Substantia nigra (tissue), 51 donors: ENCODE measurements at places on chromosomes 5 and 9.

- DNase-seq, result no peak
Observed at GRCh38 chr5:174446988-174447387, 277.4 kb upstream of the MSX2 start.

- DNase-seq, result no peak
Observed at GRCh38 chr5:172463031-172463430, 8.7 kb upstream of the SH3PXD2B start.

GRCh38 chr9:91098203-91098850 is 263.4 kb downstream of the AUH start:
- DNase-seq, result no peak

DNA sequence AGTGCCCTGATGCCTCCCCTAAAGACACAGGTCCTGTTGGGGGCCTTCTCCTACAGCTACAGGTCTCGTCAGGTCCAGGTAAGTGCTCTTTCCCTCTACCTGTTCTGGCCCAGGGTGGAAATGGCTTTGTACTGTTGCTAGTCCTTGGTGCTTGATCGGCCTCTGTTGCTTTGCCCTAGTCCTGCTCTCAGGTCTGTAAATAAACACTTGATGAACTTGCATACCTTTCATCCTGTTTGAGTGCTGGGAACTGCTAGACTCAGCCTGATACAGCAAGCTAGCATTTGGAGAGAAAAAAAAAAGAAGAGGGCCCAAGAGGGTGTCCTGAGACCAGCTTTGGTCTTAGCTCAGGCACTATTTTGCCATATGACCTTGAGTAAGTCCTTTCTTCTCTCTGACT is 21.8 kb upstream of the ZNF618 start:
- no peak for DNase-seq

DNA sequence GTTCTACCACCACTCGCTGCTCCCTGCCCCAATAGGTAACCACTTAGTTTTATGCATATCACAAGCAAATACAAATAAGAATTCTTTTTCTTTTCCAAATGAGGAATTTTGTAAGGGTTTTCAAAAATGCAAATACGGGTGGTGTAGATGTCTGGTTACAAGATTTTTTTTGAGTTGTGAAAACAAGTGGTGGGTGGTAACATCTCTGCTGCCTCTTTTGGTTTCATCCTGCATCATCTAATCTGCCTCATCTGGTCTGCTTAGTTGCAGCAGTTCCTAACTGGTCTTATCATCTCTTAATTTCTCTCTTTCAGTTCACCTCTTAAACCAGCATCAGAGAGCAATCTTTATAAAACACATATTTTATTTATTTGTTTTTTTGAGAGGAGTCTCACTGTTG is 5.3 kb downstream of the NFX1 start:
- DNase-seq, result no peak

DNA sequence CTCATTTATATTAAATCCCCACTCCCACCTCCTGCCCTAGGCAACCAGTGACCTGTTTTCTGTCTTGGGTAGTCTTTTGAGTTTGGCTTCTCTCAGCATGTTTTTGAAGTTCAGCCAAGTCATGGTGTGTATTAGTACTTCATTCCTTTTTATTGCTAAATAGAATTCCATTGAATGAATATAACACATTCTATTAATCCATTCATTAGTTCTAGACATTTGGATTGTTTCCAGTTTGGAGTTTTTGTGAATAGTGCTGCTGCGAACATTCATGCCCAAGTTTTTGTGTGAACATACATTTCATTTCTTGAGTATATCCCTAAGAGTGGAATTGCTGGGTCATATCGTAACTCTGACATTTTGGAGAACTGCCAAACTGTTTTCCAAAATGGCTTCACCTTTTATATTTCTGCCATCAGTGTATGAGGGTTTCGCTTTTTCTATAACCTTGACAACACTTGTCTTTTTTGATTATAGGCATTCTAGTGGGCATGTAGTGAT is 2.7 kb downstream of the ZNF346 start:
- DNase-seq, result no peak

DNA sequence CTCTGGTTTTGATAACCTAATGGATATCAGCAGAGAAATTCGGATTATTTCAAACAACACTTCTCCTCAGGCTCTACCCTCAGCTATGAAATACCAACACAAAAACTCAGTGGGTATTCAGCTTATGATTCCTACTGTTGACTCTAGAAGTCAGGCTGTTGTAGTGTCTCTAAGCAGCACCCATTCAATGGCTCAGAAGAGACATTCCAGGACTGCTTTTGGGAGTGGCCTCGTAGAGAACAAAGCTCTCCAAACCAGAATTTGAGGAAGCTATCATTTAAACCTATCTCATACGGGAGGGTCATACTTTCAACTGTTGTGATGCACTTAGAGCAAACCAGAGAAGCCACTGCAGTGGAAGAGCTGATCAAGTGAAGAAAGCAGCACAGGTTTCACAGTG is 34.1 kb downstream of the ETF1 start:
- no peak for DNase-seq

GRCh38 chr5:171580502-171581265 is 161.2 kb downstream of the FGF18 start:
- no peak for DNase-seq

DNA sequence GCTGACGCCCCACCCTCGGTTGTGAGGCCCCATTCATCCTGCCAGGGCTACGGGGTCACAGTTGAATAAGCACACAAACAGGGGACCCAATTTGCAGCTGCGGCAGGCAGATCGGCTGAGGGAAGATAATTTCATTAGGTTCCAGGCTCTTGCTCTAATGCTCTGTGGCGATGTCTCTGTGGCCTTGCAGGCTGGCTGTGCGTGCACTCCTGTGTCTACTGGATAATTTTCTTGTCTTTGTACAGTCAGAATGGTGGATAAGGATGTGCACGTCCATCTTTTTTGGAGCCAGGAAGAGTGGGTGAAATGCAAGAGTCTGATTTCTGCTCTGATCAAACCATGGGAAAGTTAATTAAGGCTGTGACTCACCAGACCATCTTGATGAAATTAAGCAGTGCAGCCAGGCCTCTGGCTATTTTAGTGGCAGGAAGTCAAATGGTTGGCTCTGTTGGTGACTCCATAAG is 39.2 kb downstream of the NSG2 start:
- no peak for DNase-seq

DNA sequence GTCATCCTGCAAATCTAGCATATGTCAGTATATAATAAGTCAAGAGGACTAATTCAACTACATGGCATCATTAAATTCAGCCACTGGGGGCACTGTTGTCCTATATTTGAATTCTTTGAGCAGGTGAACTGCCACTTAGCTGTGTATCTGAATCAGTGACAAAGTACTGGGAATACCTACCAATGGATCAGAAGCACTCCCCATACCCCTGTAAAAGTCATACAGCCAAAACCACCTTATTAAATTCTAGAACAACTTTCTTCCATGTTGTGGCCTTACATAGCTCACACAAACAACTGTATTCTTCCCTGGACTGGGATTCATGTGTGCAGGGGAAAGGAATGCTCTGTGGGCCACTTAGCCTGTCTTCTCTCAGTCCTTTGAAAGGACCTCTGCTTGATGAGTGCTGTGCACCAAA is 57.4 kb upstream of the PLPP6 start:
- DNase-seq, result no peak

DNA sequence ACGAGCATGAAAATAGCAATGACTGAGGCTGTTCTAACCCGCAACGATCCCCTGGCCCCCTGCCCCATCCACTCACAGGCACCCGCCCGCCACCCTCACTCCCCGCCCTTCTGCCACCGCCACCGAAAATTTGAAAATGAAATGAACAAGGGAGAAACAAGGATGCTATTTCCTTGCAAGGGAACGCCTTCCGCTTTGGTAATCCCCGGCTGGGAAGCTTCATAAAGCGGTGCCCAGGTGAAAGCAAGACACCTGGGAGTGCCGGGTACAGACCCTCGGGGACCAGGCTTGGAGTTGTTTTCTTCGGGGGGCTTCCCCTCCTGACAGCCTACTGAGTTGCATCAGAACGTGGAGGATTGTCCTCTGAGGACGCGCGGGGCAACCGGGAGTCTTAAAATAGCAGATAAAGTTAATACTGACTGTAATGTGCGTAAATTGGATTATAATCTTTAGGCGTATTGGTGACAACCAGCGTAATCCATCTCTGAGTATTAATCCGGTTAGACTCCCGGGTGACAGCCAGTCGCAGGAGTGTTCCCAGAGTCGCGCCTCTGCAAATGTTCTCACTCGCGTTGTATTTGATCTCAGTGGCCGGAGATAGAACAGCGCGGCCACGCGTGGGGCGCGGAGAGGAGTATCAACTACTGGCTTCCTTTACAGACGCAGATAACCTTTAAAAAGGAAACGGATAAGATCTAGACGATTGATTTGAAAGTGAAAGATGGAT is 885 bp upstream of the MLLT3 start:
- DNase-seq, result peak; percentile 41

GRCh38 chr9:109888695-109889094 is 108.7 kb downstream of the PALM2AKAP2 start:
- no peak for DNase-seq

- DNase-seq, result no peak
Observed at GRCh38 chr5:139232147-139232724, 34.1 kb upstream of the SIL1 start.

GRCh38 chr5:159792180-159792579 is 124.1 kb upstream of the ADRA1B start:
- DNase-seq, result no peak

GRCh38 chr9:129191234-129191633 is 13.2 kb upstream of the IER5L start:
- DNase-seq, result no peak

DNA sequence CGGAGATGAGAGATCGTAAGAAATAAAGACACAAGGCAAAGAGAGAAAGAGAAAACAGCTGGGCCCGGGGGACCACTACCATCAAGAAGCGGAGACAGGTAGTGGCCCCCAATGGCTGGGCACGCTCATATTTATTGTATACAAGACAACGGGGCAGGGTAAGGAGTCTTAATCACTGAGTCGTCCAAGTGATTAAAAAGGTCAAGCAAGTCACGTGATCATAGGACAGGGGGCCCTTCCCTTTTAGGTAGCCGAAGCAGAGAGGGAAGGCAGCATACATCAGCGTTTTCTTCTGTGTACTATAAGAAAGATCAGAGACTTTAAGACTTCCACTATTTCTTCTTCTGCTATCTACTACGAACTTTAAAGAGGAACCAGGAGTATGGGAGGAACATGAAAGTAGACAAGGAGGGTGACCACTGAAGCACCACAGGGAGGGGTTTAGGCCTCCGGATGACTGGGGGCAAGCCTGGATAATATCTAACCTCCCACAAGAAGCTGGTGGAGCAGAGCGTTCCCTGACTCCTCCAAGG is 24.6 kb upstream of the QSOX2 start:
- no peak for DNase-seq

GRCh38 chr9:111945216-111945615 is 48.6 kb downstream of the UGCG start:
- no peak for DNase-seq
